ENCODE measurements at places on chromosomes 13 and 19.

DNA sequence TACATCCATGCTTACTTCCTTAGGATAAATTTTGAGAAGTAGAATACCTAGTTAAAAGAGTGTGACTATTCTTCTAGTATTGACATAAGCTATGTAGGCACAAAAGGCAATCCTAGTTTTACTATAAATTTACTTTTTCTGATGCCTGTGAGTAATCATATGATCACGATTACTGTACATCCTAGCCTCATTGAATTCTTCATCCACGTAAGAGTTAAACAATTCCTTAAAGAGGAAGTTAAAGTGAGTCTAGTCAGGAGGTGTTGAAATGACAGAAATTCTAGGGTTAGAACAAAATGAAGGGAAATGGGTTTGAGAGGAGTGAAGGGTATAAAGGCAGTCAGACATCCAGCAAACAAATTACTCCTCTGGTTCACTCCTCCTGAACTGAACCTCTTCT, at the start of gene ACOD1:
ACOD1 (plus strand) TSS at position 363 of the 400 bp plus-strand sequence. CDS start 48 bp downstream, outside the sequence.
- no peak for DNase-seq

DNA sequence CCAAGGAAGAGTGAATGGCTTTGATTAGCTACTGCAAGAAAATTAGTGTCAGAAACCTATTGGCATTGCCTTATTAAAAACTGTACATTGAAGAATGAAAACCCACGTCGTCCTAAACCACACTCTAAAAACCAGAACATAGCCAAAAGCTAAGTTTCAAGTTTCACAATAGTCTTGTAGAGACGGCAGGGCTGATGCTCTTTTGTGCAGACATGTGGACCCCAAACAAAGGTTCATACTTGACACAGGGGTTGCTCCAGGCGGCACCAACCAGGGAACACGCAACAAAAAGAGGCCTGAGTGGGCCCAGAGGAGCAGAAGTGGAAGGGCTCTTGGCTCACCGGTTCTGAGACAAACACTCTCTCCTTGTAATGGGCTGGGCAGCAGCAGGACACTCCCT, 28.6 kb upstream of the MIR17HG start:
- no peak for DNase-seq

- DNase-seq = no peak
Observed at GRCh38 chr13:90256746-90257145, 1090.7 kb upstream of the MIR17HG start.

DNA sequence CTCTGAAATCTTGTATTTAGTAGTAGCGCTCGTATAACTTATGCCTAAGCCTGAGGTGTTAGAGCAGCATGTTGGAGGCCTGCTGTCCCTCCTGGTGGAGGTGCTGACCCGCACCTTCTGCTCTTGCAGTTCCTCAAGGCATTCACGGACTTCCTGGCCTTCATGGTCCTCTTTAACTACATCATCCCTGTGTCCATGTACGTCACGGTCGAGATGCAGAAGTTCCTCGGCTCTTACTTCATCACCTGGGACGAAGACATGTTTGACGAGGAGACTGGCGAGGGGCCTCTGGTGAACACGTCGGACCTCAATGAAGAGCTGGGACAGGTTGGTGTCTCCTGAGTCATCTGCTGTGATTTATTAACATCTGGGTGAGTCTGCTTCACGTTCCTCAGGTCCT, 136.7 kb downstream of the ATP11A start:
- no peak for DNase-seq

- DNase-seq = no peak
Observed at GRCh38 chr19:34172661-34173192, 423 bp downstream of the LSM14A start.

DNA sequence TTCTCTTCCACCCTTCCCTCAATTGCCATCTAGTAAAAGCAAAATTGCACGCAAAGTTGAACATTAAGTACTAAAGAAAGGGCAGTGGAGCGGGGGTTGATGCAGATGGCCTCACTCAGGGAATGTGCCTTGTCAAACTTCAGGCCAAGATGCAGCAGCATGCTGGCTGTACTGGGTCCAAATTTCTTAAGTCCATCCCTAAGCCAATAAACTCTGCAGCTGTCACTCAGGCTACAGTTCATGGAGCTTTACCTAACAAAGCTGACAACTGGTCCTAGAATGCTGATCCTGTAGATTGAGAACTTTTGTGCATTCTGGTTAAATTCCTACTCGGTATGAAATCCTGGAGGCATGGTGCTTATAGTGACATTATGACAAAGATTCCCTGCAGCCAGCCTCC, 88.4 kb downstream of the FOXO1 start:
- DNase-seq = no peak

DNA sequence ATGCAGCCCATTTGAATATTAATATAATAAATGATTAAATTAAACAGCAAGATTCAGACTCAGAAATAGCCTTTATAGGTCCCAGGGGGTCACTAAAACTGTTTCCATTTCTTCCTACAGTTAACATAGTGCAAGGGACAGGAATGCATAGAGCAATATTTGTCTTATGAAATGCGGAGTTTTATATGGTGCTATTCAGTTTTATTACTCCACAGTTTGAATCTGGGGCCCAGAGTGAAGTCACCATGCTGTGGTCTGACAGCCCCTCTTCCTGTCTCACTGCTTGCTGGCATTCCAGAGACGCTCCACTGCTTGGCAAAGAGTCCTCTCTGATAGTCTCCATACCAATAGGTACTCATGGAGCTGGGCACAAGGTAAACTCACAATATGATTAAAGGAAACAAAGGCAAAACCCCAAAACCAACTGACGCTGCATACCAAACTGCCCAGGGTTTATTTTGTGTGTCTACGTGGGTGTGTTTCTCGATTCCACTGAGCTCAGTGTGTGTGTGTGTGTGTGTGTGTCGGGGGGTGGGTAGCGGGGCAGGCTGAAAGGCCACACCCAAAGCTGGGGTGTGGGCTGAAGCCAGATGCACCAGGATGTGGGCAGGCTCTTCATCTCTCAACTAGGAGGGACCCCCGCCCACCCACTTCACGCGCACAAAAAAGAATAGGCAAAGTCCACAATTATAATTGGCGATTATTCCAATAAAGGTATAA, 277.9 kb downstream of the TSHZ3 start:
- no peak for DNase-seq

GRCh38 chr19:310141-310651, 19.0 kb upstream of the PLPP2 start:
- DNase-seq = no peak

DNA sequence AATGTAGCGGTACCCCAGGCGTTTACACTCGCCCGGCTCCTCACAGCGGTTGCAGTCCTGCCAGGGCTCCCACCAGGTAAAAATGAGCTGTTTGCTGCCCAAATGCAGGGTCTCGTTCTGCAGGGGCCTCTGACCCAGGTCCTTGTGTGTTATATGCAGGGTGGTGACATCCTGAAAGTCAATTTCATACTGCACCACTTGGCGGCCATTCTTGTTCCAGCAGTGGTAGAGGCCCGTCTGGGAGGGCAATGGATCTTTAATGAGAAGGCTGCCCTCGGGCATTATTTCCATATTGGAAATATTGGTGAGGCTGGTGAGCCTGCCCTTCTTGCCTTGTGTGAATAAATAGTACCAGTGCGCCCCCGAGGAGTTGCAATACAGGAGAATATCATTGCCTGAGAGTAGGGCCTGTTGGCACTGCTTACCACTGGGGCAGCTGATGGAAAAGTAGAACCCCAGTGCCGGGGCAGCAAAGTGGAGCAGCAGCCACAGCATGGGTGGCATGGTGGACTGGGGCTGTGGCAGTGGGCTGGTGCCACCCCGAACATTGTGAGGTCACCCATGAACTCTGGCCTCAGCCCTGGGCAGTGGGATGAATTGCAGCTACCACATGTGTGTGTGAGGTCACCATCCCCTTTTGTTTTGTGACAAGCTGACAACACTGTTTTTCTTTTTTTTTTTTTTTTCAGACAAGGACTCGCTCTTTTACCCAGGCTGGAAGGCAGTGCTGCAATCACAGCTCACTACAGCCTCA, at the start of gene FAM187B:
FAM187B (minus strand) TSS at position 563 of the 754 bp plus-strand sequence; CDS start at position 504, 59 bp downstream.
- DNase-seq = no peak

DNA sequence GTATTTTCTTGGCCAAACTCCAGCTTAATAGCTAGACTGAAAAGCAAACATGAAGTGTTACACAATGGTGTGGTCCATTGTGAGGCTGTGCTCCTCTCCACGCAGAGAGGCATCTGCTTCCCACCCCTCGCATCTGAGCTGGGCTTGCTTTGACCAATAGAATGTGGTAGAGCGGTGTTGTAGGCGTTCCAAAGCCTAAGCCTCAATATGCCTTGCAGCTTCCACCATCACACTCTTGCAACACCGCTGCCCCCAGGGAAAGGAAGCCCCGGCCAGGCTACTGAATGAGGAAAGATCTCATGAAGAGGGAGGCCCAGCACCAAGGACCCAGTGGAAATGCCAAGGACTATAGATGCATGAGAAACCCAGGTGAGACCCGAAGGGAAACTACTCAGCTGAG, 9.4 kb downstream of the FLT1 start:
- DNase-seq = no peak

- DNase-seq = no peak
Observed at GRCh38 chr13:42581427-42581826, 7.5 kb downstream of the TNFSF11 start.

DNA sequence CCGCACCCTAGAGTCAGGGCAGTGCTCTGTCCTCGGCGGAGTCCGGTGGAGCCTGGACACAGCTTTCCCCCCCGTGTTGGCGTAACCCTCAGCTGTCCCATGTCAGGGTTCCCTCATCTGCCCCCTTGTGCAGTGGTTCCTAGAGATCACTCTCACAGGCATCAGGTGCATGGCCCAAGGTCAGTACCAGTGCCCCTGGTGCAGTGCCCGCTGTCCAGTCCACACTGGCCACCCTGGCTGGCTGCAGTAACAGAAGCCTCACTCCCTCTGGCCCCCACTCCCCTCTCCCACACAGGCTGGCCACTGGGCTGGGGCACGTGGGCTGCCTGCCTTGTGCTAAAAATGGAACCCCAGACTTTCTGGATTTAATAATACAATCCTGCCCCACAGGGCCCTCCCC, 49.6 kb upstream of the C1QTNF9B start:
- DNase-seq = no peak

DNA sequence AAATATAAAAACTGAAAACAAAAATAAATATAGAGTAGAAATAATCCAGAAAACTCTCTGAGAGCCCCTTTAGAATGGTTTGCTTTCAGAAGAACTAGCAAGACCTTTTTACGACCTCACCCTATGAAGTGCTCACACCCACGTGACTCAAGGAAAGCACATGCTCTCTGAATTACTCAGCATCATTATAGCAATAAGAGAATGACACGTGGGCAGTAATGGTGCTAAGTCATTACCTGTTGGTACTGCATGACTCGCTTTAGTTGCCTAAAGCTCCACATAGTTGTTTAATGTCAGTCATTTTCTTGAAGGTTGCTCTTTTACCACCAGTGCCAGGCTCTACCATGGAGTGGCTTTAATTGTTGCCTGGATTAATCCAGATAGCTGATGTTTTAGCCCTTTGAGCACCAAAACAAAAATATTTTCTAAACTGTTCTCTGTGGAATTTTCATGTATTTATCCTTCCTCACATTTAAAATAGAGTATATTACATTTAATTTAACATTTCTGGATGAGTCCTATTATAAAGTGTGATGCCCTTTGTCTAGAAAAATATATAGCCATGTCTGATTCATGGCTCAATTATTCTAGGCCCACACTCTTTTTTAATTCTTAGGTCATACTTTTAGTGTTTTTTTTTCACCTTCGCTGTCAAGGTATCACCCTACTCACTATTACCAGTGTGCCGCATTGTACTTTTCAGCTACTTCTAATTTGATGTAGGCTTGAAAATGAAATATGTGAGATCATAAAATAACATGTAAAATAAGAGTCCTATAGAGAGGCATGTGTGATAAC, 56.8 kb downstream of the THSD1 start:
- DNase-seq = no peak

- no peak for DNase-seq
Observed at GRCh38 chr13:47251771-47252170, 354.9 kb upstream of the HTR2A start.

- no peak for DNase-seq
Observed at GRCh38 chr19:35017507-35017906, 12.8 kb upstream of the SCN1B start.

DNA sequence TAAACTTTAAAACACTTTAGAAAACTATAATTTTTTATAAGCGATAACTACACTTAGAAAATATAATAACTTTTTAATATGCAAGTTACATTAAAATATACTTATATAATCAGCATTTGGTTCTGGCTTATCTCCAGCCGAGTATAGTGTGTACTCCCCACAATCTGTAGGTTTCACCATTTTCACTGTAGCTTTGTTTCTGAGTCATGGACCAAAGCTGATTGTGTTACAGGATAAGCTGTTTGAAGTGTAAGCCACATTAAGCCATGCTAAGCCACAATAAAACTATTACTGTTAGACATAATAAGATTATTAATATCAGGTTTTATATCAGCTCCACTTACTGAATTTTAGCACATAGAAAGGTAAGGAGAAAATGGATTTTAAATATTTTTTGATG, 43.8 kb downstream of the CCDC122 start:
- no peak for DNase-seq

DNA sequence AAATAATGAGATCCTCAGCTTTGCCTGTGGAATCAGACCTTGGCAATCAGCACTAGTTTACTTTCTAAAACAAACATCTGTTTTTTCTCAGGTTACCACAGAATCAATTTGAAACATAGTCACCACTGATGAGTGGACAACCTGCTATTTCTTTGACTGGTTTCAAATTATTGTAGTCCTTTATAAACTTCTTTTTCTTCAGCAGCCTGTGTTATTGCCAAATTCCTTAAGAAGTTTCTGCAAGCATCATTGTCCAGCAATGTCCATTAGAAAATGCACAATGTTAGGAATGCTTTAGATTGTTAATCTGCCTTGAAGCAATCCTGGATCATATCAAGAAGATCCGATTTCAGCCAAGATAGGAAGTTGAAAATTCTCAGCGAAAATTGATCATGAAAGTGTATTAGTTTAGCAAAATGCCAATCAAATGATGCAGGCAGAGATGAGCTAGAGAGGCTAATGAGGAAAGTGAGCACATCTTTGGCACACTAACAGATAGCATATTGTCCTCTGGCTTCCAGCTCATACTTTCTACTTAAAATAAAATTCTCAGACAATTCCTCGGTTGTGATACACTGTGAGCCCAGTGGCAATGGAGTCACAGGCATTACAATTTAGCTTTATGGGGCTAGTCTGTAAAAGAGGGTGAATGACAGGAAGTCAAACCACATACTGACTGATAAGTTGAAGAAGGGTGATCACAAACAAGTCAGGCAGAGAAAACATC, 270.6 kb downstream of the SLITRK6 start:
- no peak for DNase-seq

- DNase-seq = no peak
Observed at GRCh38 chr19:31908080-31908479, 437.3 kb upstream of the ZNF507 start.

DNA sequence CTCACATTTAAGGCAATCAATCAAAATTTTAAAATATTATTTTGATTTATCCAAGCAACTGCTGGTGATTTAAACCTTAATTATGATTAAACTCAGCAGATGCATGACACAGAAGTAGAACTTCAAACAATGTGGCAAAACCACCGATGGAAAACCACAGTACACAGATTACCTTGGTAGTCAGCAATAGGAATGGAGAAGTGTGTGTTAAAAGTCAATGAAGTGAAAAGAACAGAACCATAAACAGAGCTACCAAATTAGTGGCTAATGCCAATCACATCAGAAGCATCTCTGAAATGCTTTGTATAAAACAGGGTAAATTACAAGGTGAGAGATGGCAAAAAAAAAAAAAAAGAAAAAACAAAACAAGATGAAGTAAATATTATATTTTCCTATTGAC, 31.2 kb downstream of the KATNAL1 start:
- no peak for DNase-seq

All from stimulated activated CD4-positive, alpha-beta T cell treated with anti-CD3 and anti-CD28 coated beads, TNF-alpha, amount 100 ng/mL, for 4 hours (primary cell).